ENCODE measurements at places on chromosomes 11 and 22. TPM values are rescaled to one million over a fixed set of nuclear protein-coding genes. Genes with fewer than 3 reads are reported as not detected.
A peak's percentile ranks its signal among the peaks of the same experiment; 100 is the strongest.

DNA sequence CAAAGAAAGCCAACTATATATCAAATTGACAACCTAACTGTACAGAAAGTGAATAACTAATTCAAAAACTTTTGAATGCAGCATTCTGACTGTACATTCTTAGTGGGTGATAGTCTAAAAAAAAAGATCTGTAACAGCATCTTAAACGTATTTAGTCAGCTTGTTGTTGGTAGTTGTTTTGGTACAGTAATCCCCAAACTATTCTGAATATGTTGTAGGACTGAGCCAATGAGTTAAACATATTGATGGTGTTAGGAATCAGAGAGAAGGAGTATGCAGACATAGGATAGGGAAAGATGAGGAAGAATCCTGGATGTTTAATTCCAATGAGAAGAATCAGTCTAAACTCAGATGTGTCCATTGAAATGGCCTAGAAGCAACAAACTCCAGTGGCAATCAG, 41.9 kb upstream of the KIRREL3 start:
- DNase-seq: no peak

DNA sequence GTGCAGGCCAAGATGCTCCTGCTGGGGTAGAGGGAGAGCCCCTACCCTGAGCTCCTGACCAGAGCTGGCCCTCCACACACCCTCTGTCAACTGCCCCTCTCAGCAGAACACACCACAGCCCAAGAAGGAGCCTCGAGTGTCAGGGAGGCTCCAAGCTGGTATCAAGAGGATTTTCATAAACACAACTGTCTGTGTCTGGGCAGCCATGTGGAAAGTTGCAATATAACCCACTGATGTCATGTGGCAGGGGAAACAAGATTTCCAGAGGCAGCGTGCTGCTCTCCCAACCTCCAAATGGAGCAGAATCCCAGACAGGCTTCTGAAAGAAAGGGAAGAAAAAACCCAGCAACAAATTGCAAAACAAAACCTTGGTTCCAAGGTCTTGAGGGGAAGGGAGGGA, 569.9 kb downstream of the BUD13 start:
- no peak for DNase-seq

- DNase-seq: no peak
These were observed 48.2 kb downstream of the RTN4R start for GRCh38 chr22:20219667-20220628.

- DNase-seq: peak; percentile 32
These were observed 4461.3 kb upstream of the OR11H1 start for GRCh38 chr22:11066458-11067285.

DNA sequence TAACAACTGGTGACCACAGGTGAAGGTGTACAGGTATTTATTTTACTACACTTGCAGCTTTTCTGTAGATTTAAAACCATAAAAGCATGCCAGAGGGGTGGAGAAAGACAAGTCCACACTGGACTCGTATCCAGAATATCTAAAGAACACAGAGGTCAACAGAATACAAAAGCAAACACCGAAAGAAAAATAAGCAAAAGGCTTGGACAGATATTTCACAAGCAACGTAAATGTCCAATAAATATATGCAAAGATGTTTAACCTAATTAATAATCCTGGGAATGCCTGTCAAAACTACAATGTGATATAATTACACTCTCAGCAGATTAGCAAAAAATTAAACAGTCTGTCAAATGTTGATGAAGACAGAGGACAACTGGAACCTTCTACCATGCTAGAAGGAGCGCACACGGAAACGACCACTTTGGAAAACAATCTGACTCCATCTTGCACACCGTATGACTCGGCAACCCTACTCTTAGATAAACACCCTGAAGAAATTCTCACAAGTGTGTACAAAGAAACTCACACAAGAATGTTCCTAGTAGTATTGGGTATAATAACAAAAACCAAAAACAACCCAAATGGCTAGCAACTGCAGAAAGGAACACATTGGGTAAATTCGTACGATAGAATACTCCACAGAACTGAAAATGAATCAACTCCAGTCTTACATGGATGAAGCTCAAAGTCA, 27.2 kb downstream of the GNB1L start:
- no peak for DNase-seq

GRCh38 chr11:129930296-129930695, 34.9 kb upstream of the NFRKB start:
- DNase-seq: no peak

DNA sequence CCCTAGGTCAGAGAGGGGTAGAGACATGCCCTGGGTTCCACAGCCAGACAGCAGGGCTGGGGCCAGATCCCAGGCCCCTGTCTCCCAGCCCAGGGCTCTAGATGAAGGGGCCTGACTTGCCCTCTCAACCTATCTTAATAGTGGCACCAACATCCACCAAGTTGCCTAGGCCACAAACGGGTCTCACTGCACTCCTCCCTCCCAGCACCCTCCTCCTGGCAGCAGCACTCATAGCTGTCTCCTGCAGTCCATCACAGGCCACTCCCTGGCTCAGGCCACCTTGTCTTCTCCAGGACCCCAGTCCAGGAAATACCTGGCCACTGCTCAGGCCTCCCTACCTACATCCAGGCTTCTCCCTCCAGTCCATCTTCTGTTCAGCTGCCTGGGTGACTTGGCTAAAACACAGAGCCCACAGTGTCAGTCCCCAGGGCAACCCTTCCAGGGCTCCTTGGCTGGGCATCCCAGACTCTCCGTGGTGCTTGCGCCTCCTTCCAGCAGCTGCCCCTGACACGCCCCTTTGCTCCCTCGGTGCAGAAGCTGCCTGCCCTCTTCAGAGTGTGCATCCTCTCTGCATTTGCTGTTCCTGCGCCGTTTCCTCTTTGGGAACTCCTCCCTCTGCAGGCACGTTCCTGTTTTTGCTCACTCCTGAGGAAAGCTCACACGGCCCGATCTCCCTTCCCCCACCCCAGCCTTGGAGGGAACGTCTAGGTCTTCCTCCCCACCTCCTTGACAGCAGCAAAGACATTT, 40.5 kb downstream of the LRRC32 start:
- no peak for DNase-seq

DNA sequence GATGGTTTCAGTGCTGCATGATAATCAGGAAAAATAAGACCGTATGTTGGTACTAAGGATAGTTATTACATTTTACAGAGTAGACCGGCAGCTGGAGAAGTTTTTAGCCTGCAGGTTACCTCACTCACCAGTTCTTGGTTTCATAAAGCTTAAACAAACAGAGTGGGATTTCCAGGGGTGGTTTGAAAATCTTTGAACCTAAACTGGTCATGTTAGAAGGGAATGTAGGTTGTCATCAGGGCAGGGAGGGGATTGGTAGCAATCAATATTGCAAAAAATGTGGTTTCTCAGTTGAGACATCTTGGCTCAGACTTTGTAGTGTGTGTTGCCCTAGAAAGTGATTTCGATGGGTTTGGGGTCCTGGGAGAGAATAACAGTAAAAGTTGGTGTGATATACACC, 17.5 kb downstream of the EXT2 start:
- no peak for DNase-seq

Gene TRIM29
- total RNA-seq: not detected

Gene AQP11
- 4.9 TPM for total RNA-seq

Gene P4HA3
- total RNA-seq: 0.41 TPM

Gene SYCE3
- not detected for total RNA-seq

Measured in frontal cortex (tissue), 4 donors.